ENCODE measurements at places on chromosomes 3 and 15.

DNA sequence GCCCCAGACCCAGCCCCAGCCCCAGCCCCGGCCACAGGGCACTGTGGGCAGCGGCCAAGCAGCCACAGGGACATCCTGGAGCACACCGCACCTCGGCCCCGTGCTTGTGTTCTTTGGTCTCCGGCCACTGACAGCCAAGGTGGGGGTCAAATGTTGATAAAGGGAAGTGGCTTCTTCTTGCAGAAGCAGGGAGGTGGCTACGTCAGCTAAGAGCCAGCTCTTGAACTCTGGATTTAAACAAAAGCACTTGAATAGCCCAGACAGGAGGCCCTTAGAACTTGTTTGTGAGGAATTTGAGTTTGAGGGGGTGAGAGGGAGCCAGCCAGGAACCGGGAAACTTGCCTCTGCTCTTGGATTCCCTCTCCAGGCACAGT is 135.8 kb upstream of the ABHD17C start:
- DNase-seq, result no peak

GRCh38 chr3:139309061-139309591 is 34.7 kb upstream of the MRPS22 start:
- DNase-seq, result no peak

GRCh38 chr3:23996095-23996524 is 51.0 kb downstream of the NR1D2 start:
- DNase-seq, result no peak

DNA sequence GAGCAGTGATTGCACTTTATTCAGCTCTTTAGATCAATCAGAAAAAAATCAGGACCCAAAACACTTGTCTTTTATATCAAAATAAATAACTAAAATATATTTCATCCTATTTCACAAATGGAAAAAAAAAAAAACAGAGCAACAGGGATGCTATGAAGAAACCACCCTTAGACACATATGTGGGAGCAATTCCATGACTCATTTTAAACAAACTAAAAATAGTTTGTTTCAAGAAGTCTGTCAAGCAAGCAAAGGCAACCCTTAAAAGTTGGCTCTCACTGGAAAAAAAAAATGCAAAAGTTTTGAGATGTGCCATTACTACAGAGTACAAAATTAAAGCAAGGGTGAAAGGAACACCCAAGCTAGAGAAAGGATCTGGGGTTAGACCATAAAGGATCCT is 5.7 kb downstream of the ATP13A3 start:
- DNase-seq, result no peak

GRCh38 chr3:125234831-125235230 is 22.3 kb upstream of the SLC12A8 start:
- DNase-seq, result no peak

DNA sequence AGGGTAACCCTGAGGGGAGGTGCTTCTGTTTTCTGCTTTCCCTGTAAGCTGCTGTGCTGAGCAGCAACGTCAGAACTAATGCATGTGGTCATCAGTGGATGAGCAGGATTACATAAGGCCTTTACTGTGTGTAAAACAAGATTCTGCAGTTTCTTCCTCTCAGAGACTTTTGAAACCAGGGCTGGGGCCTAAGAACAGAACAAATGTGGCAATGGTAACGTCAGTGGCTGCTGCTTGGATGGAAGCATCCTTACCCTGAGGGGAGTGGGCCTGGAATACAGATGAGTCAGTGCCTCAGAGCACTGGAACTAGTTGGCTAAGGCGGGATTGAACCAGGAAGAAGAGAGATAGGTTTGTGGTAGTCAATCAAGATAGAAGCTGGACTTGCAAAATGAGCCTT is 180.2 kb upstream of the KCNH8 start:
- DNase-seq, result no peak

DNA sequence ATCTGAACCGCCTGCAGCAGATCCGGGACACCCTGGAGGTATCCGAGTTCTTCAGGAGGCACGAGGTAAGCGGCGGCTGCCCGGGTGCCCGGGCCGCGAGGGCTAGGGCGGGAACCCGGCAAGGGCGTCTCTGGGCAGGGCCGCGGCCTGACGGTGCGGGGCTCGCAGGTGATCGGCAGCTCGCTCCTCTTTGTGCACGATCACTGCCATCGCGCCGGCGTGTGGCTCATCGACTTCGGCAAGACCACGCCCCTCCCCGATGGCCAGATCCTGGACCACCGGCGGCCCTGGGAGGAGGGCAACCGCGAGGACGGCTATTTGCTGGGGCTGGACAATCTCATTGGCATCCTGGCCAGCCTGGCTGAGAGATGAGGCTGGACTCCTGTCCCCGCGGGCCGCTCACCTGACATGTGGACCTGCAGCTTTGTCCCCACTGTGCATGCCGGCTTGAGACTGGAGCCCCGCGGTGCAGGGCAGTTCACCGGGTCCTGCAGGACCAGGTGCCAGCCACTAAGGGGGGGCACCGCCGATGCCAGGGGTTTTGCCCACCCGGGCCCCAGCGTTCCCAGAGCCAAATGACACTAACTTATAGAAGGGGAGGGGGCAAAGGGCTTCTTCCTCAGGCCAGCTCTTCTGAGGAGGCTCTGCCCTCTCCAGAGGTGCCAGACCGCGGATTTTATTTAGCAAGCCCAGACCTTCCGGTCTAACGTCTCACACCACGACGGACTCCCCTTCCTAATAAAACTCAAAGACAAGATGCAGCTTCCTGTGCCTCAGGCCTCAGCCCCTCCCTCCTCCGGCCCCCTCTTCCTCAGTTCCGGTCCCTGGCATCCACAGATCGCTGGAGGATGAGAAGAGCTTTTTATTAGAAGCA is 9.4 kb downstream of the ITPKA start:
- DNase-seq, result no peak

DNA sequence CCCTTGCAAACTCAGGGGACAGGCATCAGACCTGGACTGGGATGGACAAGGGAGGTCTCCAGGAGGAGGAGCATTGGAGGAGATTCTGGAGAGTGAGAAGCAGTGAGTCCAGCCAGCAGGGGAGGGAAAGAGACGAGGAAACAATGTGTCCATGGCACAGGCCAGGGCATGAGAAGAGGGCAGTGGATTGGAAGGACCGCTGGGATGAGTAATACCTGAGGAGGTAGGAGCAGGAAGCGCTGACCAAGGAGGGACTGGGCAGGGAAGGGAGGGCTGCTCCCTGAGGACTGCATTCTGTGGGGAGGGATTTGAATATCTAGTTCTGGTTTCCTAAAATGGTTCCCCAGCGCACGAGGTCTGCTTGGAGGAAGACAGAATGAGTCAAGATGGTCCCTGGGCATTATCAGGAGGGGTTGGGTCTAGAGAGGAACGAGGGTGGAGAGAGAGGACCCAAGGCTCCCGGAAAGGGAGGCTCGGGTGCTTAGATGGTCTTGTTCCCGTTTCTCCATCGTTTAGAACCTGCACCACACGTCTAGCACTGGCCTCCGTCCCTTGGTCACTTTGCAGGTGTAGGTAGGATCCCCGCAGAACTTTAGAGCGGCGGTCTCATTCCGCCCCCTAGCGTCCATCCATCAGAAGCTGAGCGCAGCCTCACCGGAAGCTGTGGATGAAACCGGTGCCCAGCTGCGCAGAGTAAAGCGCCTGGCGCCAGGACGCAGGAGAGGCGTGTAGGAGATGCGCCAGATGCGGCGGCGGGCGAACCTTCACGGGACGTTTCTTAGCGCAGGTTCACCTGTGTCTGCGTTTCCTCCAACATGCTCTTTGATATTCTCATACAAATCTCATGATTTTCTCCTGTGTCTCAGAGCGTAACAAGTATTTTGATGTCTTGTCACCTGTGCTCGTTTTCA is 190.7 kb upstream of the NDN start:
- no peak for DNase-seq

GRCh38 chr3:125349556-125350165 is 25.5 kb downstream of the ZNF148 start:
- DNase-seq, result no peak

DNA sequence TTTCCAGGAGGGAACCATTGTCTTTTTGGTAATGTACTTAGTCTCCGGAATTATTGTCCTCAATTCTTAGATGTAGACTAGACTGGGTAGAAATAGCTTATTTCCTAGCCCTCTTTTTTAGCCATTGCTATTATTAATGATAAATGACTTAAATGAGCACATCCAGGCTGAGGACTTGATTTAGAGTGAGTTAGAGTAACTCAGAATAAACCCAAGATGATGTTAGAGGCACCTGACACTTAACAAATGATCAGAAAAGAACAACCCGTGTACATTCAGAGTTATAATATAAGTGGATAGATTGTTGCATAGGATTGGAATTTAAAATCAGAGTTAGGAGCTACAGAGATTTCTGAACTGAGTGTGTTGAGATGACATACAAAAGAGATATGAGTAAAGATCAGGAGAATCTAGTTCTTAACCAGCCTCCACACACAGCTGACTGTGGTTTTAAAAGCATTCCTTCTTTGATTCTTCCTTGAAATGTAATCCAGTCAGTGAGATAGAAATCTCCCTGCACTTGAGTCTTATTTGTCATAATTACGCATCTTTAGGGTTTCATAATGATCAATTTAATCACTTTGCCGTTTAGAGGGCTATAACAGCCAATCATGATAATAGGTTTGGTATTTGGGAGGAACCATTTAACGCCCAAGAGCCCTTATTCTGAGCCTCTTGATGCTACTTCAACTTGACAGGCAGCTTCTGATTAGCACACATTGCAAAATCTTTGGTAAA is 366.5 kb downstream of the GAP43 start:
- no peak for DNase-seq

DNA sequence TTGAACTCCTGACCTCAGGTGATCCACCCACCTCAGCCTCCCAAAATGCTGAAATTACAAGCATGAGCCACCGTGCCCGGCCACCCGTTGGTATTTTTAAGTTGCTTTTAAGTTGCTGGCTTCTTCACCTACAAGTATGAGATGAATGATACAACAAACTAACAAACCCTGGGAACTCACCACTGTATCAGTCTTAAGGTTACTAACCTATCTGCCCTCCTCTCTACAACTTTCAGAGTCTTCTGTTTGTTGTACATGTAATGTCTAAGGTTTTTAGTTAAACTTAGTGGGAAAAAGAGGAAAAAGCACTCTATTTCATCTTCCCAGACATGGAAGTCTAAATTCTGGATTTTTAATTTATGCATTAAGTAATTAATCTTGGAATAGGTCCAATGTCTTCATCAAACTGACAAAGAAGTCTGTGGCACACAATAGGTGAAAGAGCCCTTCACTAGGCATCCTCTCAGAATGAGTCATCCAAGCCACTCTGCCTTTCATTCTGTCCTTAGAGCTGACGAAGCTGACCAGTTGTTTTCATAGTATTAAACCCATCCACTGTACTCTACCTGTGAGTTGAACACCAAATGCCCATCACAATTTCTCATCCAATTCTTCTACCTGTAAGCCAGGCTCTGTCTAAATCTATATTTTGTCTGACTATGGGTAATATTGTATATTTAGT is 936.1 kb downstream of the TUSC7 start:
- no peak for DNase-seq

- no peak for DNase-seq
These were observed 239.4 kb upstream of the ZPLD1 start for GRCh38 chr3:102195198-102195948.

DNA sequence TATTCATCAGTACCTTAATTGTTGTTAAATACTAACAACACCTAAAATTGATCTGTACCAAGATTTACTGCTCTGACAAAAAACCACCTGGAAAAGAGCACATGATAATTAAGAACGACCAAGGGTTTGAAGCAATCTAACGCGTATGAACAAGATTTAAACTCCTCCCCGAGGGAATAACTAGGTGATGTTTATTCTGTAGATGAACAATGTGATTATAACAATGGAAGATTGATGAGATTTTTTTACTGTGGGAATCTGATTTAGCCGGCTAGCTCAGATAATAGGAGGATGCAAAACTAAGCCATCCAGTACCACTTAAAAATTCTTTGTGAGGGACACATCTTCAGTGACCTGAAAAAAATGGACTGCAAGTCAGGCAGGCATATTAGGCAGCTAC is 222.1 kb downstream of the FHIT start:
- DNase-seq, result no peak

- no peak for DNase-seq
These were observed 143.6 kb downstream of the USP13 start for GRCh38 chr3:179796421-179796820.

GRCh38 chr3:52393131-52393807 is 51.6 kb downstream of the SEMA3G start:
- no peak for DNase-seq

GRCh38 chr3:34279901-34280300 is 481.5 kb downstream of the PDCD6IP start:
- no peak for DNase-seq

DNA sequence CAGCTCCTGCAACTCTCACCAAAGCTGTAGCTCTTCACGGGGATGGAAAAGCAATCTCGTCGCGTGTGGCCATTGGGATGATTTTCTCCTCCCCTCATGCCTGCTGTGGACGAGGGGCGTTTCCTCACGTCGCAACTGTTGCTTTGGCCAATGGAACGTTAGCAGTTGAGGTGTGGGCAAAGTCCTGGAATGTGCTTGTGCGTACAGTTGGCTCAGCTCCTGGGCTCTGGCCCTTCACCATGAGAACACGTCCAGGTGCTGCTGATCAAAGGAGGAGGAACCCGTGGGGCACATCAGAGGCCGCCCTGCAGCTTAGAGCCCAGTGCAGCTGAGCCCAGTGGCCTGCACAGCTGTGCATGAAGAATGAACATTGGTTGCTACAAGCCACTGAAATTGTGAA is 186.1 kb downstream of the TJP1 start:
- DNase-seq, result no peak

GRCh38 chr3:135878501-135878900 is 87.0 kb upstream of the PPP2R3A start:
- no peak for DNase-seq

All from lower leg skin (tissue), 4 donors.